Smooth muscle cell of the pulmonary artery (primary cell): ENCODE measurements at places on chromosomes 1 and 21. TPM values are rescaled to one million over a fixed set of nuclear protein-coding genes. Genes with fewer than 3 reads are reported as not detected.

The STUM gene
- total RNA-seq, result under 0.01 TPM in 2 replicates

The ELF3 gene
- total RNA-seq, result 0.20 and 2.2 TPM in 2 replicates

The MYCBP gene
- 2.7 and 4.3 TPM in 2 replicates for total RNA-seq

The PGLYRP3 gene
- not detected in 2 replicates for total RNA-seq
